CD4-positive, CD25-positive, alpha-beta regulatory T cell (primary cell): ENCODE measurements at places on chromosomes 2 and 18. TPM values are rescaled to one million over a fixed set of nuclear protein-coding genes. Genes with fewer than 3 reads are reported as not detected.

GRCh38 chr2:167706800-167707199, 540.6 kb downstream of the STK39 start:
- no peak for DNase-seq

NPC1 gene
- 86.9 TPM for total RNA-seq

GRCh38 chr2:88329815-88330603, 122.5 kb downstream of the FOXI3 start:
- DNase-seq, result no peak

GRCh38 chr2:85994897-85995647, 106.3 kb upstream of the ST3GAL5 start:
- DNase-seq, result no peak

GRCh38 chr2:218319813-218320365, 27.6 kb upstream of the TMBIM1 start:
- no peak for DNase-seq

DNA sequence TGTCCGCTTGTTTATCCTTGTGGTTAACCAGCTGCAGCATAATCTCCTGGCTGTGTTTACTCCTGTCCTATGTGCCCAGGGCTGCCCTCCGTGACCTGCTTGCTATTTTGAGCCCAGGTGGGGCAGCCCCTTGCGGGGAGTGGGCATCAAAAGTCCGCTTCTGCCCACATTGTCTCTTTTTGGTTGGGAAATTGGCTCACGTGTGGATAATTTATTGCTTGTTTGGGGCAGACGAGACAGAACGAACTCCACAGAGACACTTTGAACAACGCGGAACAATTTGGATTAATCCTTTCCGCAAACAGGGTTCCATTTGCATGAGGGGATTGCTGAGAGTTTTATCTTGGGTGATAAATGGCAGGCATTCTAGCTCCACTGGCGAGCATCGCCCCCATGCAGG, 8.1 kb upstream of the CXCR4 start:
- no peak for DNase-seq

DNA sequence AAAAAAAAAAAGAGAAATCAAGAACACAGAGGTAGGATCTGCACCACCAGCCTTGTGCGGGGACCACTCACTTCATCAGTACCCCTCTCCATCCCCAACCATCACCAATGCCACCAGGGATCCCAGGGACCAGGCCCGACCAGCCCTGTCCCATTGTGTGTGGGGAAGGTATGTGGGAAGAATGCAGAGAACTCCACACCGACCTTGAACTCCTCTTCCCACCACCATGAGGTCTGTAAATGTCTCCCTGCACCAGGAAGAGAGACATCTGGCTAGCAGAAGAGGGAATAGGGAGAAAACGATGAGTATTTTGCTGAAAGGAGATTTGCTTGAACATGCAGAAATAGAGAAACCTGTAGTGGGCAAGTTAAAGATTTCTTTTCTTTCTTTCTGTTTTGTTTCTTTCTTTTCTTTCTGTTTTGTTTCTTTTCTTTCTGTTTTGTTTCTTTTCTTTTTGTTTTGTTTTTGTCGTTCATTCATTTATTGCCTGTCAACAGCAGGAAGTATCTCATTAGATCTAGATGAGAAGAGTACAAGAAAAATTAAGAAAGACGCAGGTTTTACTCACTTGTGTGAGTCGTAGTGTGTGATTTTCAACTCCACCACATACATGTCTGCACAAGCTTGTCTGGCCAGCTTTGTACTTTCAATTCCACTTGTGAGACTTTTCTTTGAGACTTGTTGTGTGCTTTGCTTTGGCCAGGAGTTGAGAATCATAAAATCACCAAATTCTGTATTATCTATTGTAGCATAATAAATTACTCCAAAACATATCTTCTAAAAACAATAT, 179.8 kb upstream of the HAAO start:
- DNase-seq, result peak; percentile 10

OR6B2 gene
- not detected for total RNA-seq

- DNase-seq, result no peak
Observed at GRCh38 chr2:8016688-8017087, 665.2 kb upstream of the ID2 start.

- DNase-seq, result no peak
Observed at GRCh38 chr2:104848526-104848925, 5.4 kb upstream of the POU3F3 start.

DNA sequence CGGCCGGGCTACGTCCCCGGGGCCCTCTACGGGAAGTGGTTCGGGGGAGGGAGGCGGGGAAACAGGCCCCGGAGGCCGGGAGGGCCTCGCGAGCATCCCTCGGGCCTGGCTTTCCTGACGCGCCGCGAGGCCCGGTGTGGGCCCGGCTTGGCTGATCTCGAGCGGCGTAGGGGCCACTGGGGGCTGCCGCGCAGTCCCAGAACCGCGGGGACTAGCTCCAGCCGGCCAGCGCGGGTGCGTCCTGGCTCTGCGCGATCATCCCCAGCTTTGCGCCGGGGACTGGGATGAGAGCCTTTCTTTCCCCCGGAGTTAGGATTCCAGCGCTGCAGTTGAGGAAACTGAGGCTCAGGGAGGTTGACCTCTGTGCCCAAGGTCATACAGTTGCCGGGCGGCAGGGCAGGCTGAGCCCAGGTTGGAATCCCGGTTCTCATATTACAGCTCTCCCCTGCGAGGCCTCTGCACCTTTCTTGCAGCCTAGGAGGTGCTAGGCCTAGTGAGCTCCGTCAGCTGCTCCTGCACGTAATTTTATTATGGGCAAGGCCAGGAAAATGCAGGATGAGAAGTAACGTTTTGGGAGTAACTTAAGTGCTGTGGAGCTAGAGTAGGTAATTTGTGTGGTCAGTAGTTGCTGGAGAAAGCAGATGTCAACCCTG, 501 bp downstream of the LPIN1 start:
- DNase-seq, result no peak

INPP5D gene
- total RNA-seq, result 278 TPM

DNA sequence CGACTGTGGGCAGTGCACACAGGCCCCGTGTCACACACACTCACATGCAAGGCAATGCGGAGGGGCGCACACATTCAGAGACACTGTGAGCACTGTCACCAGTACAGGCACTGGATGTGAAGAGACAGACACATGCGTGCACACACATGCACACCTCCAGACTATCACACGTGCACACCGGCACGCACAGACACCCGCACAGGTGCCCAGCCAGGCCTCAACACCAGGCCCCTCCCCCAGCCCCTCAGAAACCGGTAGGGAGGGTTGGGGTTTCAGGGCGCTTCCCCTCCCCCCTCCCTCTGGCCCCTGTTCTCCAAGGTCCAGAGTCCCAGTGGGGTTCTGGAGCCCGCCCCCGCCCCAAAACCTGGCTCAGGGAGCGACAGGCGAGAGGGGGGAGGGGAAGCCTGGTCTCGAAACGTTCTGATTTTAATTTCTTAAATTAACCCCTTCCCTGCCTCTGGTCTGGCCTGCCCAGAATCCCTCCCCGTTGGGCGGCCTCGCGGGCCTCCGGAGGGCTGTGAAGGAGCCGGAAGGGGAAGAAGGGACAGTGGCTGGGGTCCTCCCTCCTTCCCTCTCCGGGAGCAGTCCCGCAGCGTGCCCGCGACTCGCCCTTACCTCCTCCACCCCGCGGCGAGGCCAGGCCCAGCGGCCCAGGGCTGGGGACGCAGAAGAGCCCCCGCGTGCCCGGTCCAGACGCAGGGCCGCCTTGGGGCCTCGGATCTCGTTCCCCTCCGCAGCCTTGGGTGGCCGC, 558 bp downstream of the FBXO41 start:
- DNase-seq, result no peak

RND3 gene
- total RNA-seq, result not detected

CPLX4 gene
- not detected for total RNA-seq

DNA sequence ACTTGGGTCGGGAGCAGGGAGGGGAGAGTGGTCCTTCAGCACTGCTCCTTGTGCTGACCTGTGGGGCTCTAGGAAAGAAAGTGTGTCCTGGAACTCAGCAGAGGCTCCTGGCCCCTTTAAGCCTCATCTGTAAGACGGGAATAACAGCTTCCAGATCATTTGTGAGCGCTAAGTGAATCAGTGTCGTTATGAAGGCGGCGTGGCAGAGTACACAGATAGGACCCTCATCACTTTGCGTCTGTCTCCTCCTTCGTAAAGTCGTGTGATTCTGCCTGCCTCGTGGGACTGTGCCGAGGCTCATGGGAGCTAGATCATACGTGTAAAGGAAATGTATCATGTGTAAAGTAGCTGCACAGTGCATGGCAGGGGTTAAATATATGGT, 18.6 kb downstream of the COLEC11 start:
- DNase-seq, result no peak

DNA sequence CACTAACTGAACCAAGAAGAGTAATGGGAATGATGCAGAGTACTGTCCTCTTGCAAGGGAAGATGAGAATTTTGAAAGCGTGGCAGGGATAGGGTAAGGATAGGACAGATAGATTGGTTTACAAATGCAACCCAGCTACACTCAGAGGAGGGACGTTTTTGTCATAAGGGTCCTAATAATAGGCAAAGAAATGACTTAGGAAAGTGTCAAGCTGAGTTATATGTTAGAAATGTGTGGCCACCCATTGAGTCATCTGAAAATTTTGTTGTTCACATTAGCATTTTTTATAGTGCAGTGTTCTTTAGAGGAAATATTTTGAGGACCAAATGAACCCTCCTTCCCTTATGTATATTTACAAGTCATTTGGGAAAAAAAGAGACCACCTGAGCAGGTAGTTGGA, 137.5 kb downstream of the PHLPP1 start:
- DNase-seq, result no peak

DNA sequence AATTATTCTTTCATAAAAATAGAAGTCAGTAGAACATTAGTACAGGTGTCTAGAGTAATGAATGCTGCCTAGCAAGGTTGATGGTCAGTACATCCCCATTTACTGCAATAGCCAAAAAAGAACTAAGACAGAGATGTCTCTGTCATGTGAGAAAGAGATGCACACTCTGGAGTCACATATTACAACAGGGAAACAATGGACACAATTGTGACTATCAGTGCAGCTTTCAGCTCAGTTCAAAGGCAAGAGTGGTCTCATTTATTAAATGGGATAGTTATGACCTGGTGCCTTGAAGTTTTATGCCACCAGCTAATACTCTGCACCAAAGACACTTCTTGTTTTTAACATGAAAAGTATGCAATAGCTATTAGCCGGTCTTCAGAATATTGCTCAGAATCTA, 194.9 kb upstream of the CHAC2 start:
- no peak for DNase-seq

MRPL53 gene
- total RNA-seq, result 57.2 TPM

- no peak for DNase-seq
Observed at GRCh38 chr2:68345129-68345875, 19.8 kb upstream of the PLEK start.

DNA sequence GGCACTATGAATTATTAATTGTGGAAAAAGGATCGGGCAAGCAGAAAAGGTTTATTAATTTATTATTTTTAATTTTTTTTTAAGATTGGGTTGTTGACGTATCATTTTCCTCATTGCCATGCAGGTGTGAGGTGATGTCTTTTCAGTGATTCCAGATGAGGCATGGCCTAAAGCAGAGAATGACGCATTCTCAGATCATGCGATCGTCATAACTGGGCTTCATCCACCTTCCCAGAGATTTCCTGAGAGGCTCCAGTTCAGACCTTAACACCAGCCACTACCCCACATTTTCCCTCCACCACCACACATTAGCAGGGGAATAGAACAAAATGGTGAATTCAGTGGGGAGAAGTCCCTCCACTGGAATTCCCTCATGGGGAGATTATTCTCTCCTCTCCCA, 518.4 kb upstream of the SPHKAP start:
- DNase-seq, result no peak

DNA sequence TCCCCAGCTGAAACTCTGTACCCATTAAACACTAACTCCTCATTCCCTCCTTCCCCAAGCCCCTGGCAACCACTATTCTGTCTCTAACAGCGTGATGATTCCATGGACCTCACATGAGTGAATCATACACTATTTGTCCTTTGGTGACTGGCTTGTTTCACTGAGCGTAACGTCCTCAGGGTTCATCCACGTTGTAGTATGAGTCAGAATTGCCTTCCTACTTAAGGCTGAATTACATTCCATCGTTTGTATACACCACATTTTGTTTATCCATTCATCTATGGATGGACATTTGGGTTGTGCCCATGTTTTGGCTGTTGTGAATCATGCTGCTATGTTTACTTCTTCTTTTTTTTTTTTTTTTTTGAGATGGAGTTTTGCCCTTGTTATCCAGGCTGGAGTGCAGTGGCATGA, 19.6 kb upstream of the CABLES1 start:
- DNase-seq, result no peak

COL6A3 gene
- 3.4 TPM for total RNA-seq

C2orf92 gene
- total RNA-seq, result 20.4 TPM

GRCh38 chr2:205216580-205216979, 465.7 kb upstream of the NRP2 start:
- no peak for DNase-seq

GRCh38 chr18:57325491-57326166, 26.7 kb upstream of the ST8SIA3 start:
- DNase-seq, result no peak

- DNase-seq, result no peak
Observed at GRCh38 chr18:816088-816653, 4.1 kb upstream of the YES1 start.

PLGLB1 gene
- total RNA-seq, result 8.2 TPM

SLC5A7 gene
- total RNA-seq, result not detected

- DNase-seq, result no peak
Observed at GRCh38 chr18:26703170-26703930, 155.0 kb upstream of the KCTD1 start.

DNA sequence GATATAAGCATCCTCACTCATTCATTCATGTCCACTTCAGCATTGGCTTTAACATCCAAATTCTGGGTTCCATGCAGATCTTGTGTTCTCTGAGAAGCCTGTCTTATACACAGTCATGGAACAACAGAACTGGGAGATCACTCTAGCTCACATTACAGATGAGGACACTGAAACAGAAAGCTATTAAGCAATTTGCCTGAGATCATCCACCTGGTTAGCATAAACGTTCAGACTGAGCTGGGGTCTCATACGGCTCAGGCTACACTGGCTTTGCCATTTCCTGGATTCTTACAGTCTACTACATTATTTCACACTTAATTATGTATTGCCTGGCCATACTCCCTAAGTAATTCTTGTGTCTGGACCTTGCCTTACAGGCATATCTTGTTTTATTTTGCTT, 169.4 kb upstream of the FANCL start:
- no peak for DNase-seq

DNA sequence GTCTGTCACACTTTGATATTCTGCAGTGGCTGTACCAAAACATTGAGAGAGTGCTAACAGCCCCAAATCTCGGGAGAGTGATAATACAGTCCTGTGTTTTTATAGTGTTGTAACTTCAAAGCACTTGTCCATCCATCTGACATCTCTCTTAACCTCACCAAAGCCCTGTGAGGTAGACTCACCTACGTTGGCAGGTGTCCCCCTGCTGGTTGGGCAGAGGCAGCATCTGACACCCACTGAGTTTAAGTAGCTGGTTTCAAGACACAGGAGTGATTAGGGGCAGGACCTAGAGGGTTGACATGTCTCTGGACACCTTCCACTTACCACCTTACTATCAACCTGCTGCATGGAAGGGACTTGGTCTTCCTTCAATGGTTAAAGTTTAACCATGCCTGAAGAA, 22.9 kb downstream of the COLEC12 start:
- DNase-seq, result no peak

RASGRP3 gene
- total RNA-seq, result 9.1 TPM
